A172 (cell line): ENCODE measurements at places on chromosomes 5 and 9.

DNA sequence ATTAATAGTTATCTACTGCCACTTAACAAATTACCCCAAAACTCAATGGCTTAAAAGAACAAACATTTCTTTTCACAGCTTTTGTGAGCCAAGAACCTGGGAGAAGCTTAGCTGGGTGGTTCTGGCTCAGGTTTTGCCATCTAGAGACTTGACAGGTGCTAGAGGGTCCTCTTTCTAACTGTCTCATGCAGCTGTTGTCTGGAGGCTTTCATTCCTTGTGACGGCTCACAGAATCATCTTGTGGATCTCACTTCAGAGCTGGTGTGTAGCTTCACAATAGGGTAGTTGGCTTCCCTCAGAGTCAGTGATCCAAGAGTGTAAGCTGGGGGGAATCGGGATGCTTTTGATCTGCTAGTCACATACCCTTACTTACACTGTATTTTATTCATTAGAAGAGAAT, 81.2 kb upstream of the APC start:
- DNase-seq, result no peak

GRCh38 chr5:14331386-14331781, 188.2 kb downstream of the TRIO start:
- DNase-seq, result no peak

DNA sequence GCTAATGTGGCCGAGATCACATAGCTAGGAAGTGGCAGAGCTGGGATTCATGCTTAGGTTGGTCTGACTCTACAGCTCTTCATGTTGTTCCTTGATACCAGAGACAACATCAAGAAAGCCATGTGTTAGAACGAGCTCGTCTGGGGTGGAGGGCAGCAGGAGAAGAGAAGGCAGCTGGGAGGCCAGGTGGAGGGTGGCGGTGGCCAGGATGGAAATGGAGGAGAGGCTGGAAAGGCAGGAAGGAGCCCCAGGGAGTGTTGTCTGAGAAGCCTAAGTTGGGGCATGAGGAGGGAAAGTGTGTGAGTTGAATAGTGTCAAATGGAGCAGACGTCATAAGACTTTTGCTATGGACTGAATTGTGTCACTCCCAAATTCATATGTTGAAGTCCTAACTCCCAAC, 315.3 kb downstream of the GADD45G start:
- no peak for DNase-seq

DNA sequence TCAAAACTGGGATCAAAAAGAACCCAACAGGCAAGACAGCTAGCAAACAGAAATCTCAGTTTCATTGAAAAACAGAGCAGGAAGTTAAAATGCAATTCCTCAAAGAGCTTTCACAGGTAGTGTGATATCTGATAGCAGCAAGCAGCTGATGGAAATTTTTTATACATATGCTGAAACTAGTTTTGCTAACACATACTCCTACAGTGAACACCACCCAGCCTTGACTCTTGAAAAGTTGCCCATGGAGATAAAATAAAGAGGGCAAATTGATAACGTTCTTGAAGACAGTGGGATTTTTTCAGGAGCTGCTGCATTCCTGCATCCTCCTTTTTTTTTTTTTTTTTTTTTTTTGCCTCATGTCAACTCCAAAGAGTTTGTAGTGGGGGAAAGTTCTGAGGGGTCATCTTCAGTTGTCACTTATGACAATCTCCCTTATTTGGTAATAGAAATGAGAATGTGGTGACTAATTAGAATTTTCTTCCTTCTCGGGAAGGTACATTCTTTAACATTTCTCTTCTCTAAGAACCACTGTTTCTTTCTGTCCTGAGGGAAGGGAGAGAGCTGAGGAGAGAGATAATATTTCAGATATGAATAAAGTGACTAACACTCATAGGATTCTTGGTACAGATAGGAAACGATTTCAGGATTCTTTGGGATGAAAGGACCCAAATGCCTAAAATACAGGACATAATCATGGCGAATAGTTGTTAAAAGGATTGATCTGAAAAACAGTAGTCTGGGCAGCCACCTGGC, 24.6 kb downstream of the SH3RF2 start:
- DNase-seq, result no peak

DNA sequence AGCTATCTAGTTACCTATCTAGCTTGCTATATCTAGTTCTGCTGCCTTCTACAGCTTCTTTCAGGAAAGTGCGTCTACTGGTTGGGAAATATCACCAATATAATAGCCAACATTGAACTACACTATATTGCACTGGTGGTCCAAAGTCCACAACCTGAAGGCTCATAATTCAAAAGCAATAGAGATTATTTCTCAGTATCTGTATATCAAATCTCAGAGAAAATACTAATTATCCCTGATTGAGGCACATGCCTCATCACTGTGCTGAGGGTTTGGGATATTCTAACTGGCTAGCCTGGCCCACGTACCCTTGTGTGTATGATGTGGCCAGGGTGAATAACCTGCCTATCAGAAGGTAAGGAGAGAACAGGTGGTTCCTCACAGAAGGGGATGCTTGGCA, 53.8 kb downstream of the SH3RF2 start:
- DNase-seq, result no peak

- peak; percentile 81 for DNase-seq
Measured at GRCh38 chr5:73122875-73123810, 2.8 kb downstream of the TMEM171 start.

DNA sequence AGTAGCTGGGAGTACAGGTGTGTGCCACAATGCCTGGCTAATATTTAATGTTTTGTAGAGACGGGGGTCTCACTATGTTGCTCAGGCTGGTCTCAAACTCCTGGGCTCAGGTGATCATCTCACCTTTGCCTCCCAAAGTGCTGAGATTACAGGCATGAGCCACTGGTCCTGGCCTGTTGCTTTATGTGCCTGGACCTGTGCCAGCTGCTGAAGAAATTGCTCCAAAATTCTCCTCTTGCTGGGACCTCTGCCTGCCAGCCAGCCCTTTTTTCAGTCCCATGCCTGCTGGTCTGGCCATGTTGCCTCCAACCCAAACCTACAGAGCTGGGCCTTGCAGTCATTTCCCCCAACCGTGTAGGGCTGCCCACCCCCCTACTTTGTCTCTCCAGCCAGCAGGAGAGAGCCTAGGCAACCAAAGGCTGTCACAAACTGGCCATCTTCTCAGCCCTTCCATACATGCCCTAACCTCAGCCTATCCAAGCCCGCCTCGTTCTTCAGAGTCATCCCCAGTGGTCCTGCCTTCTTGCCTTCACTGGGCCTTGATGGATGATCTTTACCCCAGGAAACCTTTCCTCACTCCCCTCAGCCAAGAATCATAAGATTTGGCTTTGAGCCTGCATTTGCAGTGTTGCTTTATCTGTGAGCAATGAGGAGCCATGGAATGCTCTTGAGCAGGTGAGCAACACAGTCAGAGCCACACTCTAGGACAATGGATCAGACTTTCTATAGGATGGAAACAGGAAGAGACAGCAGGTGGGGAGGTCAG, 27.4 kb upstream of the SYNPO start:
- no peak for DNase-seq

- DNase-seq, result no peak
Measured at GRCh38 chr9:21141427-21141882, at the start of gene IFNW1. Gene IFNW1 (minus strand): TSS chr9:21141832. CDS start chr9:21141570, 262 bp downstream.

GRCh38 chr5:181204113-181204825, 727 bp downstream of the TRIM7 start:
- DNase-seq, result no peak

GRCh38 chr5:145118611-145119010, 716.5 kb downstream of the PRELID2 start:
- DNase-seq, result no peak

GRCh38 chr9:124470306-124470705, 20.1 kb downstream of the ADGRD2 start:
- DNase-seq, result no peak

DNA sequence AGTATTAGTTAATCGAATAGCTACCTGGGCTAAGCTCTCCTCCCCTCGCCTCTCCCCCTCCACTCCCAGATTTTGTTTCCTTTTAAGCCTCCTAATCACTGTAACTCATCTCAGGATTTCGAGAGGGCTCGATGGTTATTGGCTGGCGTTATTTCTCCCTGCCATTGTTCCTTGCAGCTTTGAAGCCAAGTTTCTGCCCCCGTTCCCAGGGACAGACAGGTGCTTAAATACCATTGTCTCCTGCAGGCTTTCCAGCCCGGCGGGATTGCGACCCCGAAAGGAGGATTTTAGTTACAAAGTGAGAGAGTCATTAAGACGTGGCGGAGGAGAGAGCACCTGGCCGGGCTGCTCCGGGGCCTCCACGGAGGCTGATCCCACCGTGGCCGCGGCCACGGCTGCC, 46.2 kb downstream of the ASS1 start:
- no peak for DNase-seq

- DNase-seq, result no peak
Measured at GRCh38 chr5:178237431-178238312, 5.1 kb upstream of the PHYKPL start.

- peak; percentile 49 for DNase-seq
Measured at GRCh38 chr9:130042885-130043653, at the start of gene FNBP1. Gene FNBP1 (minus strand): TSS chr9:130043189. CDS start chr9:130042975, 214 bp downstream.

GRCh38 chr9:77677397-77677796, 29.3 kb upstream of the GNA14 start:
- DNase-seq, result no peak

DNA sequence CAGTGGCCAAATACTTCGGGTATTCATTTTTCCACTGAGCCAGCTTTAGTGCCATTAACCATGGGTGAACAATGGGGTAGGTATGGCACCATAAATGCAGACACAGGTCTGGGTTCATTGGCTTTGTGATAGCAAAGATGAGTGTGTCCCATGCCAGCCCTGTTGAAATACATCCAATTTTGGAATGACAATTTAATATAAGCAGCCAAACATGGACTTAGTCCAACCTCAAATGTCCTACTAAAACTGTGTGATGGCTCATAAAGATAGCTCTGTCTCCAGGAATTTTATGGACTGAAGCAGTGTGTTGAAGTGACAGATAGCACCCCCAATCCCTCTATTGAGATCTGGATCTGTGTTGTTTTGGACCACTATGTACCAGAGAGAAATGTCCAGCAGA, 514.9 kb downstream of the RASEF start:
- DNase-seq, result no peak

DNA sequence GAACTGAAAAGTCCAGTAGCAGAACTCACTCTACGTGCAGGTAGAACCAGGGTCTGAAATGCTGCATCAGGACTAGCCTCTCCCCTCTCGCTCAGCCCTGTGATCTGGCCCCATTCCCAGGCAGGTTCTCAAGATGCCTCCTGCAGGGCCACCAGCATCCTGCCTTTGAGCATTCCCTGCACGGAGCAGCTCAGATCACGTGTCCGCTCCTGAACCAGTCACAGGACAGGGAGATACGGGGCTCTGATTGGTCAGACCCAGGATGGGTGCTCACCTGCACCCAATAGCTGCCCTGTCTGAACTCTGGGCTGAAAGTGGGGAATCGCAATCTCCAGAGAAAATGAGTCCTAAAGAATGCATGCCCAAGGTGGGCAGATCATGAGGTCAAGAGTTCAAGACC, 50.8 kb downstream of the NEURL1B start:
- no peak for DNase-seq

- no peak for DNase-seq
Measured at GRCh38 chr5:148720257-148720656, 65.9 kb upstream of the HTR4 start.

- no peak for DNase-seq
Measured at GRCh38 chr5:173394701-173395100, 66.5 kb upstream of the STC2 start.

- no peak for DNase-seq
Measured at GRCh38 chr9:90598191-90598590, 44.4 kb downstream of the DIRAS2 start.

DNA sequence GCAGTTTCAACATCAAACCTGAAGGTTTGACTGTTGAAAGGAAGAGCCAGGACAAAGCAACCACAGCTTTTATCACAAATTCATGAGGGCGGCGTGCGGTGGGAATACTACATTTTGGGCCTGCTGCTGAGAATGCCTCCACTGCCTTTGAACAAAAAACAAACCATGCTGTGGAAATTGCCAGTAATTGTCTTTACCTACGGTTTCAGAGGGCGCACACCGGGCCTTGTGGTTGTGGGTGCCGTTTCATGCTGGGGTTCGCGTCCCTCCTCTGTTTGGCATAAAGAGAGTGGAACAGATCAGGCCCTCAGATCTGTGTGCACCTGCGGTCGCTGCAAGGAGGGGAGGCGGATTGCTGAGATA, 27.6 kb upstream of the TCF7 start:
- DNase-seq, result no peak

DNA sequence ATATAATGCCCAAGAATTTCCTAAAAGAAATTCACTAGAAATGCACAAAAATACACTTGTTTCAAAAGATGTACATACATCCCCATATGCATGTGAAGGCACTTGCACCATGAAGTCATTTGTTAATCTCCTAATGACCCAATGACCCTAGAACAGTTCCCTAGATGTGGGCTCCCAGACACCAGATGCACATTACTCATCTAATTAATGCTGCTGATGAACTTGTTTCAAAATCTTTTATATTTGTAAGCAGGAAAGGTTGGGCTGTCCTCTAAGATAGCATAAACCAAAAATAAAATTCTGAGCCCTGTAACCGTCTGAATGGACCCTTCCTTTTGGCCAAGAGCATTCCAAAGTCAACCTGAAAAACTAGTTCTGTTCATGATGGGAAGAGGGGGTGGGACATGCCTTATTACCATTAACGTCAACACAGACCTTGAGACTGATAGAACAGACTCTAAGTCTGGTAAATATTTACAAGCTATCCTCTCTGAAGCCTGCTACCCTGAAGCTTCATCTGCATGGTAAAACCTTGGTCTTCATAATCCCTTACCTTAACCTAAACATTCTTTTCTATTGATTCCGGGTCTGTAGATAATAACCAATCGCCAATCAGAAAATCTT, 91.0 kb upstream of the DAPK1 start:
- no peak for DNase-seq

DNA sequence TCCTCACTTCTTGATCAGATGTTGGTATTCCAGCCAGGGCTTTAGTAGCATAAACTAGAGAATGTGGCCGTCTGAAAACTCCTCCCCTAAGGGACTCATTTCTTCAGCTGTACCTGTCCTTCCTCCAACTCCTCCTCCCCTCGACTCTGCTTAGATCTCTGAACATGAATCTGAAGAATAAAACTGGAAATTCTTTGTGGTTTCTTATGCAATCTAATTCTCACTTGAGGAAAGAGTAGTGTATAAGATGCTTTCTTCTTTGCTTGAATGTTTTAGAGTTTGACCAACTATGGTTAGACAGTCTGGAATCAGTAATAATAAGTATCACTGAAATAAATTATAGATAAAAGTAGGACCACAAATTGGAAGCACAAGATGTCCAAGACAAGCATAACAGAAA, 128.5 kb downstream of the LRRC70 start:
- DNase-seq, result no peak

DNA sequence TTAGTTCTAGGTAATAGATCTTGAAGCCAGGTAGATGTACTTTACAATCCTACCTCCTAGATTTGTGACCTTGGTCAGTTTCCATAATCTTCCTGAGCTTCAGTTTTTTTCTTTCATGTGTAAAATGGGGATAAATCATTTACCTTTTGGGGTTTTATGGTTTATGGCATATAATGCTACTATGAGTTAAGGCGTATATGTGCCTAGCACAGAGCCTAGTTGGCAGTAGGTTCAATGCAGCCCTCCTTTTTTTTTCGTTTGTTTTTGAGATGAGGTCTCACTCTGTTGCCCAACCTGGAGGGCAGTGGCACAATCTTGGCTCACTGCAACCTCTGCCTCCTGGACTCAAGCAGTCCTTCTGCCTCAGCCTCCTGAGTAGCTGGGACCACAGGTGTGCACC, 28.8 kb downstream of the EGFLAM start:
- no peak for DNase-seq
